ENCODE measurements at places on chromosomes 12 and 14. TPM values are rescaled to one million over a fixed set of nuclear protein-coding genes. Genes with fewer than 3 reads are reported as not detected.

NELL2 gene
- polyA plus RNA-seq = 46.8 TPM

DLGAP5 gene
- 2.0 TPM for polyA plus RNA-seq

C1QL4 gene
- 13.7 TPM for polyA plus RNA-seq

DPPA3 gene
- not detected for polyA plus RNA-seq

HAL gene
- polyA plus RNA-seq = 0.06 TPM

PTPRB gene
- 0.26 TPM for polyA plus RNA-seq

PPP2R5C gene
- polyA plus RNA-seq = 108 TPM

SART3 gene
- polyA plus RNA-seq = 71.0 TPM

TMEM30B gene
- polyA plus RNA-seq = 0.28 TPM

OTX2 gene
- 3.2 TPM for polyA plus RNA-seq

OAS1 gene
- polyA plus RNA-seq = not detected

EXOC3L4 gene
- polyA plus RNA-seq = not detected

ADCY4 gene
- not detected for polyA plus RNA-seq

CYP27B1 gene
- 1.4 TPM for polyA plus RNA-seq

IL22 gene
- not detected for polyA plus RNA-seq

WSCD2 gene
- 7.8 TPM for polyA plus RNA-seq

ATXN7L3B gene
- polyA plus RNA-seq = 84.0 TPM

KRT73 gene
- not detected for polyA plus RNA-seq

ARHGAP9 gene
- polyA plus RNA-seq = not detected

TMPRSS12 gene
- not detected for polyA plus RNA-seq

SIX6 gene
- polyA plus RNA-seq = not detected

LGALS3 gene
- not detected for polyA plus RNA-seq

DNAH10 gene
- 1.9 TPM for polyA plus RNA-seq

KRT85 gene
- polyA plus RNA-seq = not detected

NRIP2 gene
- not detected for polyA plus RNA-seq

CRIP1 gene
- polyA plus RNA-seq = 0.82 TPM
